Thoracic aorta endothelial cell (primary cell): ENCODE measurements at places on chromosomes 4 and X. TPM values are rescaled to one million over a fixed set of nuclear protein-coding genes. Genes with fewer than 3 reads are reported as not detected.

Gene TMSB15C
- total RNA-seq = 6.4 and 7.3 TPM in 2 replicates

Gene GABRE
- 9.6 and 11.8 TPM in 2 replicates for total RNA-seq

Gene PPP1R2C
- not detected in 2 replicates for total RNA-seq

Gene NIPAL1
- 0.80 and 2.9 TPM in 2 replicates for total RNA-seq

Gene RIPPLY1
- total RNA-seq = not detected in 2 replicates

Gene AKAP14
- total RNA-seq = not detected in 2 replicates
